Umbilical cord (tissue), 2 donors: ENCODE measurements at places on chromosomes 13 and 19. TPM values are rescaled to one million over a fixed set of nuclear protein-coding genes. Genes with fewer than 3 reads are reported as not detected.
A peak's percentile ranks its signal among the peaks of the same experiment; 100 is the strongest.

GRCh38 chr13:113848431-113849260 lies 15.2 kb downstream of the GAS6 start:
- DNase-seq, result no peak

DNA sequence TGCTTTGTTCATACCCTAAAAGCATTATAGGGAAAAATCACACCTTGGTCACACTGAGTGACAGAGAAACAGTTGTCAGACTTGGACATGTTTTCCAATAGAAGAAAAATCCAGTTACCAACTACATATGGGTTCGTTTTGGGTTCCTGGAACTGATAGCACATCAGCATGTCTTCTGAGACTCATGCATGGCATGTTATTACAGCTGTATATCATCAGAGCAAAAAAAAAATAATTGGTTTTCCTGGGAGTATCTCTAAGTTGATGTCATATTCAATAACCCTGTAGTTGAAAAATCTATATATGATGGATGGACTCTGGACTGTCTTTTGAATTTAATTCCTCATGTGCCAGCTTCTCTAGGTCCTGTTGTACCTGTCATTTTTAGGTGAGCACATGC lies 211.6 kb downstream of the DNAJC15 start:
- DNase-seq, result no peak

GRCh38 chr13:67227131-67227983 lies 2.8 kb downstream of the PCDH9 start:
- no peak for DNase-seq

DNA sequence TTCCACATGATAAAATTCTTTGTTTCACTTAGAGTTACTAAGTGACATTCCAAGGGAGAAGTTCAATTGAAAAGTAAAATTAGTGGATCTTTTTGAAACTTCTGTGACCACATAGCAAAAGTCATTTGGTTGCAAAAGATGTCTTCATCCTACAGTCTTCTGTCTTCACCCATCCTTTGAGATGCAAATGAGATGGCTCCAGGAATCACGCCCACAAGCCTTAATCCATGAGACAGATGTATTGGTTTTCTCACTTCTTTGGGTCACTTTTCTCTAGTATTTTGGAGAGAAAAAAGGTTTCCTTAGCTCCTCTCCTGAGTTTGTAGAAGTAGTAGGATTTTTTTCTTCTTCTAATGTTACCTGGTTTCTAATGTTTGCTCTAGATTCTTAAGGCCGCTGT lies 259.5 kb upstream of the SLC10A2 start:
- DNase-seq, result no peak

DNA sequence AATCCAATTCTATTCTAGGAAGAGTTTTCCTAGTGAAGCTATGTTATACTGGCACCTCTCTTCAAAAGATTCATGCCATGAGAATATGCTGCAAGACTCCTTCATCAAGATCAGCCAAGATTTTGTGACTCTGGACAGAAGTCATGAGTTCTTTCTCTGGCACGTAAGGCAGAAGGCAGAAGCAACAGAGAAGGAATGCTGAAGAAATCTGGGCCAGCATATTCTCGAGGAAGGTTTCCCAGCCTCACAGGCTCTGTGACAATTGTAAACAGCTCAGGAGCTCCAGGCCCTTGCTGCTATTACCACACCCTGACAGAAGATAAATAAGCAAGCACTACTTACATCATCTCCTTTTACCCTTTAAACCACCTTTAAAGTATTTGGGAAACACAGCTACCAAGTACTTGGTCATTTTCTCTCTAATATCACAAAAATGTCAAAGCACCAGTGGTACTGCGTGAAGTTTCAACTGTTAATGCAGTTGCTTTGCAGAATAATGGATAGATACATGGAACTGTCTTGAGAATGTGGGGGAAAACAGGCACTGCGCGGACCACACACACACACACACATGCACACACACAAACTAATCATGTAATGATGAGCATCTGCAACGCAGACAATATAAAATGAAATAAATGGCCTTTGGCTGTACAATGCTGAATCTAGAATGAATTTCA lies 55.4 kb downstream of the INTS6 start:
- DNase-seq, result peak; percentile 26

ZNF714 gene
- 11.8 TPM for total RNA-seq

MTRF1 gene
- 14.2 TPM for total RNA-seq
